ENCODE measurements at places on chromosomes 7 and 10.
A peak's percentile ranks its signal among the peaks of the same experiment; 100 is the strongest.

DNA sequence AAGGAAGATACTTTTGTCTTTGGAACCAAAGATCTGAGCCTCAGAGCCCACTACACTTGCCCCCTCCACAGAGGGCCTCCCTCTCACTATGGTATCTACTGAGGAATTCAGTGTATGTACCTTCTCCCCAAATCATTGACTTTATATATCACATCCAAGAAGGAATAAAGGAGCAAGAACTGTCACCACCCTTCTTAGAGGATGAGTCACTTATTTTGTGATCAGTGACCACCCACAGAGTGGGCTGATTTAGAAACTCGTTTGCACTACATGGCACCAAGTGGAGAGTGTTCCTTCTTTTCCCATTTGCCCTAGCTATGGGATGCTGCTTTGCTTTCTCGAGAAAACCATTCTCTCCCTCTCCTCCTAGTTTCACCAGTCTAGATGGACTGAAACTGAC is 5.7 kb downstream of the TMEM243 start:
- DNase-seq = no peak

DNA sequence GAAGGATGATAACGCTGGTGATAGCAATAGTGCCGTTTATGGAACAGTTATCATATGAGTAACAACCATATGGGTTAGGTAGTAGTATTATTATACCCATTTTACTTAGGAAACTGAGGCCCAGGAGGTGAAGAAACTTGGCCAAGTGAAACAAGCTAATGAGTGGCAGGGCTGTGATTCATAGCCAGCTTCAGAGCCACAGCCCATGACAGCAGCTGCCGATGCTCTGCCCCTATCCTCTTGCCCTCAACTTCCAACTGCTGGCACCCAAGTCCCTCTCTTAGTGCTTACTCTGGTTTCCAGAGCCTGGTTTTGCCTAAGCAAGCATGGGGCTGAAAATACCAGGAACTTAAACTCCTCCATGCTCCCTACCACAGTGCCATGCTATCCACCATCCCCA is 12.3 kb downstream of the SH3PXD2A start:
- DNase-seq = no peak

- DNase-seq = no peak
Observed at GRCh38 chr10:17210361-17210760, 8.9 kb upstream of the TRDMT1 start.

DNA sequence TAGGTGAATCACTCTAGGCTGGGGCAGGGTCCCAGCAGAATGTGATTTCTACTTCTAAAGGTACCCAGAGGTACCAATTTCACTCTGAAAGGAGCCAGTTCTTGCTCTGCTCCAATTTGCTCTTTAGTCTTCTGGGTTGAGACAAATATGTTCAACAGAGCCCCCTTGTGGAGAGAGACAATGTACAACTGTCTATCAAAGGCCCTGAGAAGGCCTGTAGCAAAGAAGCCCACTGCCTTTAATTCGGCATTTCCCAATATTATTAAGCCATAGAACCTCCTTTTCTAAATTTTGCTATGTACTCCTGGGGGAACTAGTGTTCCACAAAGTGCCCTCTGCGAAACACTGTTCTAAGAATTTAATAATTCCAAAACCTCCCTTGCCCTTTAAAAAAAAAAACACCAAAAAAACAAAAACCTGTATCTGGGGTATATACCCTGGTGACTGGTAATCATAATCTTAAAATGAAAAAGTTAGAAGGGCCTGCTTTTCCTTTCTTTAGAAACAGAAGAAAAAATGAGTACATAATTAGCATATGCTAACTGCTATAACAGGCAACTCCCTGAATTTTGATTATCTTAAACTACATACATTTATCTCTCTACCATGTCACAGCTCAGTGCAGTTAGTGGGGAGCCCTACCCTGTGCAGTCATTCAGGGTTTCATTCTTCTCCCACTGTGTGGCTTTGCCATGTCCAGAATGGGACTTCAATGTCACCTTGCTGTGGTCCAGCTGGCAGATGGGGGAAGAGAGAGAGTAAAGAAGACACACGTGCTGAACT is 160.9 kb upstream of the BMPER start:
- no peak for DNase-seq

DNA sequence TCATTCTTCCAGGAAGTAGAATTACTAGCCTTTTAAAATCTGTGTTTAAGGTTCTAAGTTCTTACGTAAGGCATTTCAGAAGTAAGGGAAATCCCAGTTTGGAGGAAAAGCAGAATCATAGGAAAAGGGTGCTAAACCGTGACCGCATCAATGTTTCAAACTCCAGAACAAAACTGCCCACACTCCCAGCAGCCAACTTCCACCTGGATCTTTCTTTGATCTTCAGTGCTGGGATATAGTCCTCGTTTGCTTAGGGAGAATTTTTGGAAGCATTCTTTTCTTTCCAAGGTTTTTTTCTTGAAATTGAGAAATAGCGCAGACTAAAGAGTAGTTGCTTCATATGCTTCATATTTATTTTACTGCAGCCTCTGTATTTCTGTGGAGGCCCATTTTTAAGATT is 8.9 kb downstream of the PROSER2 start:
- DNase-seq = no peak

- DNase-seq = no peak
Observed at GRCh38 chr7:5659584-5659983, 121.9 kb downstream of the RNF216 start.

DNA sequence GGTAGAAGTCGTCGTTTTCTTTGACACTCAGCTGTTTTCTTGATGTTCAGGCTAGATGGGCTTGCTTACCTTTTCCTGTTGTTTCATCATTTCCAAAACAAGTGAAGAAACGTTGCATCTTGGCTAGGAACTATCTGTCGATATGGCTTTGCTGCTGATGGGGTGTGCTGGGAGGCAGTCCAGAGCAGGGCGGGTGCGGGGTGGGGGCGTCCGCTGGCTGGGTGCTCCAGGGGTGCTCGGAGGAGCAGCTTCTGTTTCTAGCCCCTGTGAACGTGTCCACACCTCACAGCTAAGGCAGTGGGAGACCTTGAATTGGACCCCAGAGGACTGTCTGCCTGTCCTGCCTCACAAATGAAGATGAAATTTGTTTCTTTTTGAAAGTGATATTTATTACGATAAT is 7.6 kb upstream of the SUN1 start:
- DNase-seq = peak; percentile 67

DNA sequence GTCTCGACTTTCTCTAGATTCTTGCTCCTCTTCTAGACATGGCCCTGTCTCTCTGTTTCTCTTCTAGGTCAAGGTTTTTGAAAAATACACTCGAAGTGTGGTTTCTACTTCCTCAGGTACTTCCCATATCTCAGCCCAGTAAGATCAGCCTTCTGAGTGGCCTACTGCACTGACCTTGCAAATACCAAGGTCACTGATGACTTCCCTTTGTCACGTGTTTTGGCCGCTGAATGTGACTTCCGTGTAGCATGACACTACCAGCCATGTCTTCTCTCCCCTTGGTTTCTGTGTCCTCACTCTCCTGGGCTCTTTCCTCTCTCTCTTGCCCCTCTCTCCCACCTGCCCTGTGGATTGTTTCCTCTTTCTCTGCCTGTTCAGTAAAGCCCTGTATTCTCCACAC is 7.9 kb upstream of the WIPF3 start:
- no peak for DNase-seq

- no peak for DNase-seq
Observed at GRCh38 chr10:130230036-130230435, 93.8 kb downstream of the GLRX3 start.

GRCh38 chr10:114577133-114577532 is 80.9 kb downstream of the ABLIM1 start:
- DNase-seq = no peak

- no peak for DNase-seq
Observed at GRCh38 chr7:40572810-40573465, 438.1 kb downstream of the SUGCT start.

- no peak for DNase-seq
Observed at GRCh38 chr10:128843972-128844371, 623.1 kb upstream of the MGMT start.

GRCh38 chr10:130708465-130709070 is 572.4 kb downstream of the GLRX3 start:
- no peak for DNase-seq

- peak; percentile 78 for DNase-seq
Observed at GRCh38 chr10:86439544-86439943, 72.9 kb upstream of the GRID1 start.

- DNase-seq = no peak
Observed at GRCh38 chr10:75613685-75614504, 182.5 kb downstream of the LRMDA start.

DNA sequence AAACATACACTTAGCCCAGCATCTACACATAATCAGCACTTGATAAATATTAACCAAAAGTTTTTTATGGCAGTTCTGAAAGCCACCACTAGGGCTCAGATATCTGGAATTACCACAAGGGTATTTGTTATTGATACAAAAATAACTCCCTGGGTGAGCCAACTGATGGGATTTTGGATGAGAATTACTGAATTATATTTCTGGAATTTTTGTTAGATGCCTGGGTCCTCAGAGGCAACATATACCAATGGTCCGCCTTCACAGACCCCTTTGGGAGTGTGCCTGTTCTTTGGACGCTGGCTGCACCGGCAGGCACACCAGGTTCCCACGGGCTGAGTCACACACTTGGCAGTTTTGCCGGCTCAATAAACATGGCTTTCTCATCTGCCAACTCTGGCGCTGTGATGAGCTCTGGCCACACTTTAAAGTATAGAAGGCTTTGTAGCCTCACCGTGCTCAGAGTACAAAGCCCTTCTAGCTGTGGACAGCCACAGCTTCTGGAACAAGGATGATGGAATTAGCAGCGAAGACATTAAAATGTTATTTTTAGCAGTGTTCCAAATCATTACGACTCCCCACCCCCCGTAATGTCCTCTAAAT is 24.5 kb upstream of the EEPD1 start:
- DNase-seq = no peak

- DNase-seq = no peak
Observed at GRCh38 chr7:55438085-55438756, 73.1 kb downstream of the LANCL2 start.

DNA sequence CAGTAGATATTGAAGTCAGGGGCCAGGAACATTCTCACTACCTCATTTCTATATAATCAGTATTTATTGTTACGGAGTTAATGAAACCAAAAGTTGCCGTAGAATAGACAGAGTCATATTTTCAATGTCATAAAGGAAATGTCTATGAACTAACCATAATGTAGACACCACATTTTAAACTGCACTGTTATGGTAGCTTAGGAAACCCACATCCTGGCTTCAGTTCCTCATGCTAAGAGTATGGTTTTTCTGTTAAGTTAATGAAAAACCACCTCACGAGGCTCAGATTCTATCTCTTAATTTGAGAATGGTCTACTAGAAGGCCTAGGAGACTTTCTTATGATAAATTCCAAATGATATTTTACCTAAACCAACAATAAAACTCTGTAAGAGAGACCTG is 166.5 kb downstream of the TMEM26 start:
- DNase-seq = no peak

- DNase-seq = no peak
Observed at GRCh38 chr7:139679731-139680594, 97.8 kb downstream of the HIPK2 start.

DNA sequence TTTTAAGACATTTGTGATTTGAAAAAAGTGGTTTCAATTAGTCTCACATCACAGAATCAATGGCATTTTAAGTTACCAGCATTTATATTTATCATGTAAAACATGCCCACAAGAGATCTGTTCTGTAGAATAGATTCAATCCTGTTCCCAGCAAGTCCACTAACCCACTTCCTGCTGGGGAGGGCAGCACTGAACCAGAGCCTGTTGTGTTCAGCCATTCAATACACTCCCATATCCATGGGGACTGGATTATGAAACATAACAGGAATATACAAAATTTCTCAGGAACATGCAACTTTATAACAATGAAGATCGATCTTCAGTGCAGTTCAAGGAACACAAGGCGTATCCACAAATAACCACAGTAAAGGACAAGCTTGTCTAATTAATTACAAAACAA is 24.4 kb upstream of the ANK3 start:
- no peak for DNase-seq

DNA sequence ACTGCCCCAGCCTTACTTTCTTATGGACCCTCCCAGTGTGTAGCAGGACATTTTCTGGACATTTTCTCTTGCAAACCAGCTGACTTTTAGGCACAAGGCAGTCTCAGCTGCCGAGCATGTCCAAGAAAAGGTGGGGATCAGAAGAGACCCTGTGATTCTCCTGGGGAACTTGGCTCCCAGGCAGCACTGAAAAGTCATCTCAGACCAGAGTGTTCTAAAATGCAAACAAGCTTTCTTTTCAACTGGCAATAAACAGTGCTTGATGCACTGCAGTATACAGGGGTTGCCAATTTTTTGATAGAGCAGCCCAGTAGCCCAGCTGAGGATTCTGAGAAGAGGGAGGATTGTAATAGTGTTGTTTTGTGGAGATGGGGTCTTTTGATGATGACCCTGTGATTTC is 168.0 kb upstream of the PHYHIPL start:
- DNase-seq = no peak

- DNase-seq = no peak
Observed at GRCh38 chr7:132240821-132241422, 335.3 kb downstream of the PLXNA4 start.

DNA sequence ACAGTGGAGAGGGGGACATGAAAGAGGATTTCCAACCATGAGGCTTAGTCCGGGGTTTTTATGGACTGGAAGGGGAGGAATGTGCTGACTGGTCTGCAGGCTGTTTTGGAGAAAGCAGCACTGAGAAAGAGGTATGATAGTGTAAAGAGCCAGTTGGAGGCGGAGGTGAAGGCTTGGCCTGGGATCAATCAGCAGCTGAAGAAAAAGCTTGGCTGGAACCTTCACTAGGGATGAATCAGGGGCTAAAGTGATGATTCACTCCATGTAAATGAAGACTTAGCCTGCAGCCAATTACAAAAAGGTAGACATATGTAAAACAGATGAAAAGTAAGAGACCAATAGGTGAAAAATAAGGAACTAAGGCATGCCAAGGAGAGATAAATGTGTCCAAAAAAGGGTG is 1382.6 kb downstream of the GATA3 start:
- DNase-seq = no peak
